ENCODE measurements at places on chromosomes 11 and 22. TPM values are rescaled to one million over a fixed set of nuclear protein-coding genes. Genes with fewer than 3 reads are reported as not detected.

- no peak for DNase-seq
These were observed 5.1 kb upstream of the ARSA start for GRCh38 chr22:50633086-50633485.

DNA sequence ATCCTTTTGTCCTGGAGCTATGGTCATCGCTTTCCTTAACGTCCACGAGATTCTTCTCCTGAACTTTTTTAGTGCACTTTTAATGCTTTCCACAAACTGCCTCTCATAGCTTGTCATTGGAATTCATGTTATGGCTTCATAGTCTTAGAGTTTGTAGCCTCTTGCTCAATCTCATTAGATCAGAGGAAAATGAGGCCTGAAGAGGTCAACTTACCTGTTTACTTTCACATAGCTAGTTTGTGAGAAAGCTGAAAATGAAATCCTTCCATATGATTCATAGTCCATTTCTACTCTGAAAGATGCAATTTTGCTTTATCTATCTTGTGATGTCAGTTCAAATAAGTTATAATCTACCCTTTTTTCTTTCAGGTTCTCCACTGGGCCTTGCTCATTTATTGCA, 1747.2 kb upstream of the RAG2 start:
- no peak for DNase-seq

CTSW gene
- 0.96 TPM for polyA plus RNA-seq

- no peak for DNase-seq
These were observed 43.2 kb downstream of the NEU3 start for GRCh38 chr11:75031771-75032549.

DNA sequence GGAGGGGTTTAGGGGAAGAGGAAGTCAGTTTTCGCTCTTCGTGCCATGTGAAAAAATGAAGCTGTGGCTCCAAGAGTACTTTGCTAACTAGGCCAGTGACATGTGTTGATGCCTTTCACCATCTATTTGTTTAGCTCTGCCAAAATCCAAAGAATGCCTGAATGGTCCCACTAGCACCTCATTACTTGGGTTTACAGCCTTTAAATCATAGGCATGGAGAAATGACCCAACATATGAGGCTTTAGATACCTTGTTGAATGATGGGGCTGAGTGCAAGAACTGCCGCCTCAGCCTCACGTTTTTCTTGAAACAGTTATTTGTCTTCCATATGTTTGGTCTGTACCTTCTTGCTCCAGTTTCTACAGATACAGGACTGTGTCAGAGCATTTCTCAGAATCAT, 8.3 kb downstream of the RBM4 start:
- DNase-seq = no peak

FOLR2 gene
- 14.1 TPM for polyA plus RNA-seq

DNA sequence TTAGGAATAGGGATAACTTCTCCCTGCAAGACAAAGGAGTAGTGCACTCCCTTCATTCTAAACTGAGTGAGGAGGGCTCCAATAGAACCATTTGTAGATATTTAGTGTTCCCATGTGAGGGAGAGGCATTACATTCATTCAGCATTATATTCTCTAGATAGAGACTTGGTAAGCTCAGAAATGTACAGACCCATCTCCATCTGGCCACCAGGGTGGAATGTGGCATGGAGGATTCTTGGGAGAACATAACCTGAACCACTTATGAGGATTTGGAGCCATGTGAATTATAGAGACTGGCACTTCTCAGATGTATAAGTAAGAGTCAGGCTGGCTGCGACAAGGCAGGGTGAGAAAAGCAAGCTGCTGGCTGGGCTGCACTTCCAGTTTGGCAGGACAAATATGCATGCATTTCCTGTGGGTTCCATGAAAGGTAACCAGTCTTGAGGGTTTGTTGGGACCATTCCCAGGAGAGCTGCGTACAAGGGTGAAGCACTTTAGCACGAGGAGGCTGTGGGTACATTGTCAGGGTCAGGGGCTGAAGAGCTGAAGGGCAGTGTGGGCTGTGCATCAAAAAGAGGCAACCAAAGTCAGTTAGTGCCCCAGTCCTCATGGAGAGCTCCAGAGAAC, 9.2 kb downstream of the RRP8 start:
- DNase-seq = no peak

DNA sequence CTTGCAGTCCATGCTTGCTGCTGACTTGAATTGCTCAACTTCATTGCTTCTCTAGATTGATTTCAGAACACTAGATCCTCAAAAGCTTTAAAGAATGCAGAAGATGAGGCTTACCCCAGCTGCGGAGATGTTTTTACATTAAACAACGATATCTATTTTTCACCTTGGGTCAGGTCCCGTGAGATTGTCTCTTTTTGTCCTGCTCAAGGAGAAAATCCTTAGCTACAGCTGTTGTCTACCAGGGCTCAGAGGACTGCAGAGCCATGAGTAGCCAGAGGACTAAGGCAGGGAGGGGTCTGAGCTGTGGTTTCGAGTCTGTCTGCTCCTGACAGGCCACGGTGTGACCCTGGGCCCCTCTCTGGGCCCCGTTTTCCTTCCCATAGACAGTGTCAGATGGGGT, 51.4 kb downstream of the PKNOX2 start:
- no peak for DNase-seq

DNA sequence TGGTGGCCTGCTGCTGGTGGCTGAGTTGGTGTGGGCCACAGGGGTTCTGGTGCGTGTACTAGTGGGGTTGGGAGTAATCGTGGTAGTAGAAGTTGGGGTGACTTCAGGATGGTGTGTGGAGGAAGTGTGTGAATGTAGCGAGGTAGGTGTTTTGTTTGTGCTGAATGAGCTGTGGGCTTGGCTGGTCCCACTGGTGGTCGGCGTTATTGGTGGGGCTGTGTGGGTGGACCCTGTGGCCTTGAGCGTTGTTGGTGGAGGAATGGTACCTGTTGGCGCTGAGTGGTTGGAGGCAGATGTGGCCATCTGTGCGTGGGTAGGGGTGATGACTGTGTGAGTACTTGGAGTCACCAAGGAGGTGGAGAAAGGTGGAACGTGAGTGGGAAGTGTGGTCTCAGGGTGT, 18.4 kb downstream of the MUC6 start:
- DNase-seq = no peak
